ENCODE measurements at places on chromosomes 4 and X.

DNA sequence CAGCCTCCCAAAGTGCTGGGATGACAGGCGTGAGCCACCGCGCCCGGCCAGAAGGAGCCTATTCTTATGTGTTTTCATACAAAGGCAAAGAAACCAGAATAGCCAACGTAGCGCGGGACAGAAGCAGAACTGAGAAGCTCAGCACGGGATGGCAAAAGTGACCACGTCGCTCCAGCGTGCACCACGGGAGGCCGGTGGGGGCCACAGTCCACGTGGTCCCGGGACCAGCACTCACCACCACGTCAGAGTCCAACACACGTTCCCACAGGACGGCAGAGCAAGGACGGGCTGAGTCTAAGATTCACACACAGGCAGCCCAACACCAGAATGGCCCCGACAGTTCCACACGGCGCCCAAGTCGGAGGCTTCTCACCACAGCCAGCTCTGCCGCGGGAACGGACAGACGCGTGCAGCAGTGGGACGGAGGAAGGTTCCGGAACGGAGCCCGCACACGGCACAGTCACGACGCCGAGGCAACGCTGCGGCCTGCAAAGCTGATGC, 18.8 kb upstream of the GTPBP6 start:
- DNase-seq, result no peak

DNA sequence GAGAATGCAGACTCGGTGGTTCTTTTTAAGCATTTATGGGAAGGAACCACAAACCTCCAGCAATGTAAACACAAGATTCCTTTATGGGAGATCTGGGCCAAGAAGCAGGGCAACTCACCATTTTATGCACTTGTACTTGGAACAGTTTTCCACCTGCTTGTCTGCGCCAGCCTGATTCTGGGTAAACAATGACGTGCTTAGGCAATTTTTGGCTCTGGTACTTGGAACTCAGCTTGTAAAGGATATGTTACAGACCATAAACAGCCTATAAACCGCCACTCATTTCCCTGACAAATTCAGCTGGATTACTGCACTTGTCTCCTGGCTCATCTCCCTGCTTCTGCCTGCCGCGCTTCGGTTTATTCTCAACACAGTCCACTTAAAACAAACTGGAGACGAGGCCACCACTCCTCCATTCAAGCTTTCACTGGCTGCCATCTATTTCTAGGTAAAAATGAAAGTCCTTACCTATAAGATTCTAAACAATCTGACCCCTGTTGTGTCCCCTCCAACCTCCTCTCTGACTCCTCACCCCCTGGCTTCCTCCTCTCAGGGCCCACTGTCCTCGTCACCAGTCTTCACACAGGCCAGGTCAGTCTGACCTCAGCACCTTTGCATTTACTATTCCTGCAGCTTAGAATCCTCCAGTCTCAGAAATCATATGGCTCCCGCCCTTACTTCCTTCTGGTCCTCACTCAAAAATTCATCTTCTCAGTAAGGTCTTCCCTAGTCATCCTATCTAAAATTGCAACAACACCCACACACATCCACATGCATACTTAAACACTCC, 205.9 kb upstream of the GALNT7 start:
- no peak for DNase-seq

DNA sequence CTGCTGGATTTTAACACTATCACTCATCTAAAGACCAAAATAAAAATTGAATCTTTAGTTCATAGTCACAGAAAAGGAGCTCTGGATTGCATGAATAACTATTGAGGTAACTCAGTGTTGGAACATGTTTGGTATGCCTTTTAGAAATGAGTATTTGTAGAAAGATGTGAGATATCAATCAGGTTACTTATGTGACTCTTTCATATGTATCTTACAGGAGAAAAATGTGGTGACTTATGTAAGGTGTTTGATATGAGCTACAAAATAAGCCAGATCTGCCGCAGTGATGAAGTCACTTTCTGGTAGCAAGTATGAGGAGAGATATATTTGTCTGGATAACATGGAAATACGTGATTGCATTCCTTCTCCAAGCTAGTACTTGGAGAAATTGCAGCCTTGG, 1653.3 kb upstream of the PCDH7 start:
- DNase-seq, result no peak

DNA sequence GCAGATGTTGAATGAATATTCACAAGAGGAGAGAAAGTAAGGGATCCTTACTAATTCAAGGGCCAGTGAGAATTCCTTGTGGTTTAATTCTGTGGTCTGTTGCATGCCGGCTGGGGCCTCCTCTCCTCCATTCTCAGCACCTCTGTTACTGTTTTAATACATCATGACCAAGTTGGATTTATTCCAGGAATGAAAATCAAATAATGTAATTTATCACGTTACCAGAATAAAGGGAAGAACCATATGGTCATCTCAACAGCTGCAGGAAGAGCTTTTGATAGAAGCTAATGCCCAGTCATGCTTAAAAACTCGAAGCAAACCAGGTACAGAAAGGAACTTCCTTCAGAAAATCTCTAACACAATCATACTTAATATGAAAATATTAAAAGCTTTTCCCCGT, 54.1 kb downstream of the GRK4 start:
- DNase-seq, result no peak

GRCh38 chr4:184306470-184306869, 88.8 kb upstream of the ENPP6 start:
- no peak for DNase-seq

- DNase-seq, result no peak
Observed at GRCh38 chr4:169417629-169418282, 147.0 kb upstream of the SH3RF1 start.

DNA sequence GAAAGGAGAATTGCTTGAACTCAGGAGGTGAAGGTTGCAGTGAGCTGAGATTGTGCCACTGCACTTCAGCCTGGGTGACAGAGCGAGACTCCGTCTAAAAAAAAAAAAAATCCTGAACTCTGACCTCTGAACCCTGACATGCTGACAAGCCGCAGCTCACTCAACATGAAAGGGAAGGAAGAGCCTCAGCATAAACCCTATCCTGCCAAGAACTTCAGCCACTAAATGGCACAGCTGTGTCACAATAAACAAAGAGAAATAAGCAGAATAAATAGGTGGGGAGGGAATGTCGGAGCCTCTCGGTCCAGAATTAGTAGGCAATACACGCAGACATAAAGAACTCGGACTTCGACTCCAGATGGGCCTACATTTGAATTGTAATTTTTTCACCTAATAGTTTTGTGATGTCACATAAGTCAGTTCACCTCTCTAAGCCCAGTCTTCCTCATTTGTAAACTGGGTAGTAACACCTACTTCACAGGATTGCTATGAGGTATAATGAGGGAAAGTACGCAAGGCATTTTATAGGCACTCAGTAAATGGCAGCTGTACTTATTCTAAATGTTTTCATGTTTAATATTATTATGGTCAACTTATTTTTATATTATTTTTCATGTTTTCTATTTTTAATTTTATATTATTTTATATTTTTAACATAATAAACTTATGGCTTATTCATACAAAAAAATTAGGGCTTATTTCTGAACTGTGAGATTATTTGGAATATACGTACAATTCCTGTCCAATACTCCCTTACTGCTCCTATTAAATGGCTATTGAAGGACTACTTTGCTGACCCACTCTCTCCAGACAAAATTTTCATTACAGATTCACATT, 243.4 kb downstream of the SCFD2 start:
- DNase-seq, result no peak

DNA sequence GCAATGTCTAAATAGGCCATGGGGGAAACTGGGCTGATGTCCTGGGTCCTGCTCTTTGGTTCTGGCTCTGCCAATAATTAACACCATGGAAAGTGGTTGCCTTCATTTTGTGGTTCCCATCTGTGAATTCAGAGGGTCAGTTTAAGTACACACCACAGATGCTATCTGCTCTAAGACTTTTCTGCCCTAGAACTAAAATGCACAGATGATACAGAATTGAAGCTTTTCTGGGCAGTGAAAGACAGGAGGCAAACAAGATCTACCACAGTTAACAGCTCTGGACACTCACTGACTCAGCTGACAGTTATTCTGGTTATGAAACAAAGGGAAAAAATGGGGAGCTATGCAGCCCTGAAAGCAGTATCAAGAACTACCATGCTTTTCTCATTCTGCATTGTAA, 37.3 kb downstream of the APBB2 start:
- no peak for DNase-seq

GRCh38 chrX:115650449-115650848, 89.5 kb downstream of the PLS3 start:
- no peak for DNase-seq

- no peak for DNase-seq
Observed at GRCh38 chrX:96971812-96972211, 88.1 kb downstream of the RPA4 start.

DNA sequence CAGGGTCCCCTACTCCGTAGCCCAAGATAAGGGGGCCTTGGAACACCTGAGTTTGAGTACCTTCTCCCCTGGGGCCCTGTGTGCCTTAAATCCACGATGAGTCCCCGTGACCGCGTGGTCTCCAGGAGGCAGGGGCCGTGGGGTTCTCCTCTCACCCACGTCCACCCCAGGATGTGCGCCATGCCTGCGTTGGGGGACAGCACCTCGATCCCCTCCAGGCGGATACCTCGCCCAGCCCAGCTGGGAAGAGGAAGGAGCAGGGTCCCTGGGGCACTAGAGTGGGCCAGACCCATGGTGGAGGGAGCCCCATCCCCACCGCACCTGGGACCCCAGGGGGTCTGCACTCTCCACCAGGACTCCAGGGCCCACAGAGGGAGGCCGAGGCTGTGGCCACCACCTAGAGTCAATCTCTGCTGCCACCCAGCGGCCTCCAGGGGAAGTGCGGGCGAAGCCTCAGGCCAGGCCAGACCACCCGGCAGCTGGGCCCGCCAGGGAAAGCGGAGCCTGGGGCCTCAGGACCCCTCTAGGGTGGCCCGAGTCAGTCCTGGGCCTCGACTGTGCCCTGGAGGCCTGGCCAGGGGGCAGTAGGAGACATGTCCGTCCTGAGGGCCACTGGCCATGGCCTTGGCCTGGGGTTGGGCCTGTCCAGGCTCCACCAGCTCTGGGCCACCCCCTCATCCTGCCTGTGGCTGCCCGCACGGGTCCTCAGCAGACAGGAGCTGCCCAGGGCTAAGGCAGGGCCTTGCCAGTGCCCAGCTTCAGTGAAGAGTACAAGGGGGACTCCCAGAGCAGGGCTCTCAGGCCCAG, 55.0 kb downstream of the FAM53A start:
- DNase-seq, result peak; percentile 51

Measured in central memory CD4-positive, alpha-beta T cell (primary cell).